Vagina (tissue), 2 donors: ENCODE measurements at places on chromosomes 1 and 21.

DNA sequence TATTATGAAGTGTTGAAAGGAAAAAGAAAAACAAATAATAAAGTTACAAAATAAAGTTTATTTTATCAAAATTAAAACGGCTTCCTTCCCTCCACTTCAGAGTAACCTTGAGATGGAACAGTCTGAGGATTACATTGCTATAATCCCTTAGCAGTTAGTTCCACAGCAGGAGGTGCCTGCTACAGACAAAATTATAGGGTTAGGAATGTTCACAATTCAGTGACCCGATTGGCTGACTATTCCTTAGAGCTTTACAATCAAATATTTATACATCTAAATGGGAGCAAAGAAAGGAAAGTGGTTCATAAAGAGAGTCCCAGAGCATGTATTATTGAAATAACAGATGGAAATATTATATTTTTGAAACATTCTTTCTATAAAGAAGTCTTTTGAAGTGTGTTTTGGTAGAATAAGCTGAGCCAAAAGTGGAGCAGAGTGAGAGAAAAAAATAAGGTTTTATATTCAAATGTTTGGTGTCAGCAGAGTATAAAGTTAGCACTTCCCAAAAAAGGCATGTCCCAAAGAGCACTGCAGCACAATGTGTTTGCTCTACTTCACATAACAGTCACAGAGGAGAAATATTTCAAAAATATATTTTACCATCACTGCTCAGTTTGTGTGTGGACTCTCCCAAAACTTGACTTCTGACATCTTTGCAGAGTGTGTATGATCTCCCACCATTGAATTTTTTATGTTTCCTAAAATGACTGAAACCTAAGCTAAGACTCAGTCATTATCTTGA, 71.4 kb upstream of the GORAB start:
- no peak for DNase-seq

GRCh38 chr1:54861070-54861761, 25.8 kb downstream of the DHCR24 start:
- DNase-seq, result no peak

GRCh38 chr1:83067954-83068353, 931.0 kb downstream of the TTLL7 start:
- no peak for DNase-seq

- no peak for DNase-seq
Measured at GRCh38 chr1:3664700-3665375, 12.5 kb downstream of the TP73 start.

GRCh38 chr1:218209351-218209861, 75.7 kb upstream of the RRP15 start:
- no peak for DNase-seq

GRCh38 chr1:9010781-9011323, 15.4 kb downstream of the SLC2A7 start:
- no peak for DNase-seq

DNA sequence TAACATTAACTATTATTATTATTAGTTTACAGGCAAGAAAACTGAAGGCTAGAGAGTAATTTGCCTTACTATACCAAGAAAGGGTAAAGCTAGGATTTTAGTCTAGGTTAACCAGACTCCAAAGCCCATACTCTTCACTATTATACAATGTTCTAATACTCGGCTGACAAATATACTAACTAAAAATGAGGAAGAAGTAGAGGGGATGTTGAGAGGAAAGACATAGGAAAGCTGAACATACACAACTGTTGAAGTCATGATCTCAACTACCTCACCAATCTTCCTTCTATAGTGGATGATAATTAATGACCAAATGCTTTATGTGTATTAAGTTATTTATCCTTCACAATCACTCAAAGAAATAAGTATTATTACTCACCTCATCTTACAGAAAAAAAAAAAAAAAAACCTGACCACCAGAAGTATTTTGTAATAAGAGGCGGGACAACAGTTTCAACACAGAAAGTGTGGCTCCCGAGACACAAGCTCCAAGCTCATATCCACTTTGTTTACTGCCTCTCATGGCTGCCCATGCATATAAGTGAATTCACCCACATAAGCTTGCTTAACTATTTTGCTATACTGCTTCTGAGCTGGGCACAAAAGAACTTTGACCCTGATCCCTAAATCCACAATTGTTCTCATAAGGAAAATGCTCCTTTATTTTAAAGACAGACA, 78.0 kb downstream of the USP1 start:
- DNase-seq, result no peak

DNA sequence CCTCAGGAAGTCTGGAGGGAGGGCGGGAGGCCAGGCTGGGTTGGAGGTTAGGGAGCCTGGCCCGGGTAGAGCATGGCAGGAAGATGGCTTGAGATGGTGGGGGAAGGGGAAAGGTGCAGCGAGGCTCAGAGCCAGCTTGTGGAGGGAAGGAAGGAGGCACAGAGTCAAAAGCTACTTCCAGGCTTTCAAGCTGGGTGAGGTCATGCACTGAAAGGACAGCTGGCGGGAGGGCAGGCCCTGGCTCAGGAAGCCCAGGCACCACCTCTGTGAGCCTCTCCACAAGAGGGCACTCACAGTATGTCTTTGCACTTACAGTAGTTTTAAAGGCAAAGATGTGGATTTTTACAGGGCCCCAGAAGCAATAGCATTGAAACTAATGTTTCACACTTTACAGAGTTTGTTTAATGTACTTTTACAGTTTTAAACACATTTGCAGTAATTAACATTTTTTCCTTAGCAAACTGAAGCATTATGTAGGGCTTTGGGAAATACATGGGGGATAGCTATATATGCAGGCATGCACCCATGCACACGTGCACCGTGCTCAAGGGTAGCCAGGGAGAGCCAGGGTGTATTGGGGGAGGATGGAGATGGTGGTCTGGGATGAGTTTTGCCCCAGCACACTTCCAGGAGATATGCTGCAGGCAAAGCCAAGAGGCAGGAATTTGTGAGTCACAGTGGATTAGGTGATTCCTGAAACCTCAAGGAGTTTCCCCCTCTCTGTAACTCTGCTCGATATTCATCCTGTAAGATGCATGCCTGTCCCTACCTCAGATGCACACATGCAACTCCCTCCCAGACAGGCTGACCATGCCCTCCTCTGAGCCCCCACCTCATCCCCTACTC, 6.1 kb upstream of the ADAM15 start:
- DNase-seq, result no peak

DNA sequence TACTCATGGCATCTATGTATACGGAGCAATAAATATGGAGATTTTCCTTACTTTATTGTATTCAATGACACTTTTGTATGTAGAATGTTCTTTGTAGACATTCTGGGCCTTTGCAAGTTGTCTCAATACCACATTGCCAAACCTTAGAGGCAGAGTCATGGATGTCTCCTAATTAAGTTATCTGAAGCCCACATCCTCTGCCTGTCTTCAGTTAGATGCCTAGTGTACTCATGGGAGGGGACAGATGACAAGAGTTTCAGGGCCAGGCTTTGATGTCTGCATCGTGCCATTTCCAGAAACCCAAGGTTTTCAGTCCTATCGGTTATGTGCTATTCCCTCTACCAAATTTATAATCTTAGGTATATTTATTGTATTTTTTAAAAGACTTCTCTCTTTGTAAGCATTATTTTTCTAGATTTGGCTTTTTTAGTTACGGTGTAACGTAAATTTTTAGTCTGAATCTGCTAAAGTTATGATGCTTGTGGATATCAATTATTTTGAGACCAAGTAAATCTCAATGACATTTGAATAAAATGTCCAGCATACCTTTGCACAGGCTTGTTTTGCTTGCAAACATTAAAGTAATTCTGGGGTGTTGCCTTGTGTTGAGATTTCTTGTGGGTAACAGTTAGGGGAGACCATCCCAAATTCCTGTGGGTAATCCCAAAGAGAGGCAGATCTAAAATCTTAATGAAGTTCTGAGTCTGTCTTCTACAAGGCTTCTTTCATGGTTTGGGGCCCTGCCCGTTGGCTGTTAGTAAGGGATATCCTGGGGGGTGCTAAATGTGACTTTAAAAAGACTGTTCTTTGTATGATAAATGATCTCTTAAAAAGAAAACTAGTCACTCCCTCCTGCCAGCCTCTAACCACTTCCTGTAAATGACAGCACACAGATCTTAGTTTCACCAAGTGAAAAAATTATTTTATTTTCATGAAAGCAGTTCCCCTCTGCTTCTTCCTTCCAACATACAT, 8.0 kb upstream of the MACF1 start:
- DNase-seq, result no peak

- no peak for DNase-seq
Measured at GRCh38 chr21:39066829-39067780, 116.1 kb downstream of the PSMG1 start.

DNA sequence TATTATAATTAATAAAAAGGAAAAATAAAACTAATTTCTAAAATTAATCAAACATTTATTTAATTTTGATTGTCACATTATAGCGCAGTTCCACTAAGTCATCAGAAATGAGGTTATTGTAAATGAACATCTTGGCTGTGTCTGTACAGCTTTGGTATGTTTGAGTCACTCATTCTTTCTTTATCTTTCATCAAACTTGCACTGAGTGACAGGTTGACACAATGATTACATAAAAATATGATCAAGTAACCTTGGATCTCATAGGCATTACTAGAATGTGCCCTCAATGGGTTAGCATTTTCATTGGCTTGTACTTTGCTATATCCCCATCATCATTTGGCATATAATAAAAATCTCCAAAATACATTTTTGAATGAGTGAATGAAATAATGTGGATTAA, 1353.2 kb upstream of the ADGRL2 start:
- DNase-seq, result no peak

DNA sequence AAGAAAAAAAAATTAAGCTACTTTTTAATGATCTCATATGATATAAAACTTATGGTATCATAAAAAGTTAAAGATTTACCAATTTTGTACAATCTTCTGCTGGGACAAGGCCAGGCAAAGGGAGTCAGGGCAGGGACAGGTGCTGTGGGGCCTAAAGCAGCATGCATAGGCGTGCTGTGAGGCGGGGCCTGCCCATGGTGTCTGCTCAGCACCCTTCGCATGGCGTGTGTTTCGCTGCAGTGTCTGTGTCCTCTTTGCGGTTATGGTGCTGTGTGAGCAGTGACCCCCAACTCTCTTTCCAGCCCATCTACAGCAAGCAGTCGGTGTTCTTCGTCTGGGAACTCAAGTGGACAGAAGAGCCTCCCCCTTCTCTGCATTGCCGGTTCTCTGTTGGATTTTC, 13.4 kb upstream of the PWP2 start:
- no peak for DNase-seq

DNA sequence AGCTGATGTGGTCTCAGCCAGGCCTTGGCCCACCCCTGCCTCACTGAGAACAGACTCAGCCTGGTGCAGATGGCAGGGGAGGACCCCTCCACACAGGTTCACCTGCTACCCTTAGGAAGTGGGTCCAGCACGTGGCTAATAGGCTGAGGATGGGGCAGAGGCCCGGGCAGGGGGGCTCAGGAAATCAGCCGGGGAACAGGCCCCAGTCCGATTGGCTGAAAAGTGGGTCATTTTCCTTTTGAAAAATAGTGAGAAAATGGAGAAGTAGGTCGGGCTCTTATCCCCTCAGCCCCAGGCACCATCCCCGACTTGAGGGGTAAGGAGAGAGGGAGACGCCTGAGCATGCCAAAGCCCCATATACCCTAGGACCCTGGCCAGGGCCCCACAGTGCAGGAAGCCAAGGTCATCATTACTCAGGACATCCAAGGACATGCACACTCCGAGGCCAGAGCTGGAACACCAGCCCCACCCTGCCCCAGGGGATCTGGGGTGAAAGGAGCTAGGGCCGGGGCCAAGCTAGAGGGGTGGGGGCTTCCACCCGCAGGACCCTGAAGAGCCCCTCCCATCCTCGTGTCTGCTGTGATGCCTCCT, 11.0 kb downstream of the DLGAP3 start:
- DNase-seq, result no peak

DNA sequence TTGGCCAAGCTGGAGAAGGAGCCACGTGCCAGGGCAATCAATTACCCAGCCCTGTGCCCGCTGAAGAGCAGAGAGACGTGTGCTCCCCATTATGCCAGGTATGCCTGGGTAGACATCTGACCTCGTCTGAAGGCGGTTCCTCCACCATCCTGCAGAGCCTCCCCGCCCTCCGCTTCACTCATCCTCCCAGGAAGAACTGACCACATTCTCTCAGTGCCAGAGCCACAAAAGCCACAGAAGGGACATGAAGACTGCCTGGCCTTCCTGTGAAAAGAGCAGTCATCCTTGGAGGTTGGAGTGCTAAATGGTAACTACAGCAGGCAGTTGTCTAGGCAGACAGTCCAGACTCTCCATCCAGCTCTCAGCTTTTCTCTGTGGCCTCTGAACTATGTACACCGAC, 12.0 kb downstream of the SYT2 start:
- no peak for DNase-seq

DNA sequence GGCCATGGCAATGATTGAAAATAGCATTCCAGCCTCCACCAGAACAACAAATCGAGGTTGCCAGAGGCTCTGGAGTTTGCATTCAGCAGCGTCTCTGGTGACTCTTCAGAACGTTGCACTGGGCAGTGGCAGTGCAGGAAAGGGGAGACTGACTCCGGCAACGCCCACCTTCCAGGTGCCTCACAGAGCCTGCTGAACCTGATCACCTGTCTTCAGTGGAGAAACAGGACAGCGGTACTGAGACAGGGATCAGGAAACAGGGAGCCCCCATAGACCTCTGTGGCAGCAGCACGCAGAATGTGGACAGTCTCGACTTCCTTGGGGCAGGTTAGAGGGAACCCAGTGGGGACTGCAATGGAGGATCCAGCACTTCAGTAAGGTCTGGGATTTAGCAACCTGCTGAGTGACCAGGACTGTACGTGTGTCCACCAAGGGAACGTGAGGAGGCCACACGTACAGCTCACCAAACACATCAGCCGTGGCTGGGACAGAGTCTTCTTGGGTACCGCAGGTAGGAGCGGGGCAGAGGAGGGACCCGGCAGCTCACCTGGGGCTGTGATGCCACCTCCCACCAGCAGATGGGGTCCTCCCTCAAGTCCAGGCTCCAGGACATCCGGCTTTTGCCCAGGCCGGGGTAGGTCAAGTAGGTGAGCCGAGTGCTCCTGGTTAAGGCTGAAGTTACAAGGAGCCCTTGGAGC, 128.6 kb downstream of the PRDM2 start:
- peak; percentile 85 for DNase-seq

GRCh38 chr1:14597343-14598006, 1.0 kb upstream of the KAZN start:
- DNase-seq, result no peak

- no peak for DNase-seq
Measured at GRCh38 chr1:33874636-33875035, 10.8 kb downstream of the HMGB4 start.

DNA sequence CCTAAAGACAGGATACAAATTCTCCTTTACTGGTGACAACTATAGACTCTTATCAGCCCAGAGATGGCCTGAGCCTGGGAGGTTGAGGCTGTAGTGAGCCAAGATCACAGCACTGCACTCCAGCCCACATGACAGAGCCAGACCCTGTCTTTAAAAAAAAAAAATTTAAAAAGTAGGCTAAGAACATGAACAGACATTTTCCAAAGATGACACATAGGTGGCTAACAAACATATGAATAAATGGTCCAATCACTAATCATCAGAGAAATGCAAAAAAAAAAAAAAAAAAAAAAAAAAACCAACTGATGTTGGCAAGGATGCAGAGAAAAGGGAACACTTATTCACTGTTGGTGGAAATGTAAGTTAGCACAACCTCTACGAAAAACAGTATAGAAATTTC, 65.0 kb downstream of the TOR3A start:
- DNase-seq, result no peak

- no peak for DNase-seq
Measured at GRCh38 chr1:118113261-118113660, 71.8 kb downstream of the SPAG17 start.
